Inflammatory macrophage (primary cell): ENCODE measurements at places on chromosomes 3 and 15.

- no peak for DNase-seq
These were observed 248.2 kb downstream of the TBC1D5 start for GRCh38 chr3:17494117-17494809.

DNA sequence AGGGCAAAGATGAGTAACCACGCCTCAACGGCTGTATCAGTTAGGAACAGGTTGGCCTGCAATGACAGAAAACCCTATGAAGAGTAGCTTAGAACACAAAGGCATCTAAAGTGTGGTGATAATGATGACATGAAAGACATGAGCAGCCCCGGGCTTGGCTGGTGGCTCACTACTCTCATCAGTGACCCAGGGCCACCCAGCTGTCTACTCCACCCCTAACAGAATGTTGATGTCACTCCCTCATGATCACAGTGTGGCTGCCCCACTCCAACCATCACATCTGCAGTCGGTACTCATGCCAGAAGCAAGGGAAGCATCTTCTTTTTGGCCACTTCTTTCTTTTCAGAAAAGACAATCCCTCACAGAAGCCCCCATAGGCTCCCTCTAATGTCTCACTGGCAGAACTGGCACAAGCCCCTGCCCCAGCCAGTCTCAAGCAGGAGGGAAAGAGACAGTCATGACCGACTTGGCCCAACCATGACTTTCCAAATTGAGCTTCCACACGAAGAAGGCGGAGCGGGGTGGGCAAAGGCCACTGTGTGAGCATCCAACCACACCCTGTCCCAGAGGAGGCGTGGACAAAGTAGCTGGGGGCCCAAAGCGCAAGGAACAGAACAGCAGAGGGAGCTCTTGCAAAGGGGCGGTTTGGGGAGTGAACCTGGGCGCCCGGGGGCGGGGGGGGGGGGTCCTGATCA lies 72.0 kb upstream of the IQSEC1 start:
- DNase-seq = no peak

DNA sequence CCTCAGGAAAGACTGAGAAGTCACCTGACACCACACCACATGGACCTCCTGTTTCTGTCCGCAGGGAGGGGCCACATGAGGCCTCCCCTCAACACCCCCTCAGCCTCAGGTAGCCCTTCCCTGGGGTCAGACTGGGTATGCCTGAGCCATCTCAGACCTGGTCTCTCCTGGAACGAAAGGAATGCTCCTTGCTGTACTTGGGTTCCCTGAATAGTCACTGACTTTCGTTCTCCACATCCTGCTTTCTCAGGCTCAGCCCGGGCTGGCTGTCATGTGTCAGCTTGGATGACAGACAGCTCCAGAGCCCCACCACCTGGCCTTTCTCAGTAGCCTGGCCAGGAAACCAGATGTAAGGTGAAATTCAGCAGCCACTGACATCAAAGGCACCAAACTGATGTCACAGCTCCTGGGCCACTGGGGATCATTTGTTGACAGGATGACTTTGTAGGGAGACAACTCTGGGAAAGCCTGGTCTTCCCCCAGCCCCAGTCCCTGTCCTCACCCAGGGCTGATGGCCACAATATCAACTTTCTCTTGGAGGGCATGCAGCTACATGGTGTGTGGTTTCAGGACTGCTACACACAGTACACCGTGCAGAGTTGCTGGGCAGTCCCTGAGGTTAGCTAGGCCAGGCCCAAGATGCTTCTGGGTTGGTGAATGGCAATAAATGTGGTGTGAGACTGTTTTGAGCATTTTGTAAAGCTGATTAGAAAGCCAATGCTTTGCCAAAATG lies 141.4 kb upstream of the MRPS22 start:
- no peak for DNase-seq

- DNase-seq = no peak
These were observed 131.6 kb upstream of the SGO1 start for GRCh38 chr3:20317616-20318015.

DNA sequence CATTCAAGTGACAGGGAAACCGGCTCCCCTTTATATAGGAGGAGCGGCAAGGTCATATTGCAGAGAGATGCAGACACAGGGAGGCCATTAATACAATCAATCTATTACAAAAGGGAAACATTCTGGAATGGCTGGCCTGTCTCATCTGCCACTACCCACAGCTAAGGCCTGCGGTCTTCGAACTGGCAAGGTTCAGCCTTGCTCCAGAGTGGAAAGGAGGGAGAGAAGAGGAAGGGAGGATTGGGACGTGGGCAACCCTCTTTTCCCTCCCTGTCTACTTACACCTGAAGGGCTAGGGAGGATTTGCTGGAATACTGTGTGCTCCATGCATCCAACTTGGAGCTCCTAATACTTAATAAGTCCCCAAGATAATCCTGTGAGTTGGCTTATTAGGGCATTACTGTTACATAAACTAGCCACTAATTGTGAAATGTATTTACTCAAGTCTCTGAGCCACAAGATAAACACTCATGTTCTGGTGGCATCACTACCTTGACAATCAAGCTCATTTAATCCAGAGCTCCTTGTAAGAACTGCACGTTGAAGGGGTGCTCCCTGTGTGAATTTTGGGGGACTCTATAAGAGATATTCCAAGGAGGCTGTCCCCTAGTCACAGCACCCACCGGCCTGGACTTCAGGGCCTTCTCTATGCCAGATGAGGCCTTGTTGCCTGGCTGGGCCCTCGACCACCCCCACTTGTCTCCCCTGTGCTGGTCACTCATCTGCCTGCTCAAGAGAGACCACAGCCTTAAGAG lies 19.7 kb upstream of the CCDC174 start:
- DNase-seq = no peak

GRCh38 chr3:23474580-23475357 lies 271.6 kb downstream of the UBE2E2 start:
- no peak for DNase-seq

DNA sequence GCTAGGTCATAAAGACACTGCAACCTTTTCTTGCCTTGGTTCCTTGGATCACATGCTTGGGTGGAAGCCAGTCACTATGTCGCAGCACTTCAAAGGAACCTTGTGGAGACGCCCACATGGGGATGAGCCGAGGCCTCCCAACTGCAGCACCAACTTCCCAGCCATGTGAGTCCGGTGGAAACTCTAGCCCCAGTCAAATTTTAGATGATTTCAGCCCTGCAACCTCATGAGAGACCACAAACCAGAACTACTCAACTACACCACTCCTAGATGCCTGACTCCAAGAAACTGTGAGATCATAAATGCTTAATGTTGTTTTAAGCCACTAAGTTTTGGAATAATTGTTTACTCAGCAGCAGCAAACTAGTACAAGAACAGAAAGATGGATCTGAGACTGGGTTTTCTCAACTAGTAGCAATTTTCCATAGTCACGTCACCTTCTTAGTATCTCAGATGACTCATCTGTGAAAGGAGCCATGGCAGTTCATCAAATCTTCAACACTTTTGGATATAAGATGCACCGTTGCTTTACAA lies 86.5 kb downstream of the MB21D2 start:
- peak; percentile 86 for DNase-seq

- DNase-seq = no peak
These were observed 36.1 kb upstream of the PFN2 start for GRCh38 chr3:150006794-150007193.

DNA sequence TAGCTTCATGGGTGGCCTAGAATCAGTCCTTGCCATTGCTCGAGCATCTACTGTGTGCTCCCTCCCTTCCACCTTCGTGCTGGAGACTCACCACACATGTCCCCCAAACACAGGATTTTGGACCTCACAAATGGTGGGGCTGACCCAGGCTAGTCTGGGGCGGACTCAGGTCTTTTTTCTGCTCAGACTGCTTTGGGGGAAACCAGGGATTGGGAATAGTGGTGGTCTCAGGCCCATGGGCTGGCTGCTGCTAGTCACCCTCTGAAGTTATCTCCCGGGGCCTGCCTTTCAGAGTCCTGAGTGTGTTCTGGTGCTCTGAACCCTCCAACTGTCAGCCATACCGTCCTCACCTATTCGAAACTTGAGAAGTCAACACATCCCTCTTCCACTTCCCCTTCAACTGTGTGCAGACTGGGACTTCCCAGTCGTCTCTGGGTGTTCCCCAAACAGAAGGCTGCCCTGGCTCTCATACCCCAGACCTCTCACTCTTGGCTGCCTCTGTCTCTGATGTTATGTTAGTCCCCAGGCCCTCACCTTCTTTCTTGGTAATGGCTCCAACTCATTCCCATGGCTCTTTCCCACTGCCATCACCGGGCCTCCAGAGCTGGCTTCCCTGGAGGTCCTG lies 46.0 kb downstream of the PPCDC start:
- peak; percentile 74 for DNase-seq

DNA sequence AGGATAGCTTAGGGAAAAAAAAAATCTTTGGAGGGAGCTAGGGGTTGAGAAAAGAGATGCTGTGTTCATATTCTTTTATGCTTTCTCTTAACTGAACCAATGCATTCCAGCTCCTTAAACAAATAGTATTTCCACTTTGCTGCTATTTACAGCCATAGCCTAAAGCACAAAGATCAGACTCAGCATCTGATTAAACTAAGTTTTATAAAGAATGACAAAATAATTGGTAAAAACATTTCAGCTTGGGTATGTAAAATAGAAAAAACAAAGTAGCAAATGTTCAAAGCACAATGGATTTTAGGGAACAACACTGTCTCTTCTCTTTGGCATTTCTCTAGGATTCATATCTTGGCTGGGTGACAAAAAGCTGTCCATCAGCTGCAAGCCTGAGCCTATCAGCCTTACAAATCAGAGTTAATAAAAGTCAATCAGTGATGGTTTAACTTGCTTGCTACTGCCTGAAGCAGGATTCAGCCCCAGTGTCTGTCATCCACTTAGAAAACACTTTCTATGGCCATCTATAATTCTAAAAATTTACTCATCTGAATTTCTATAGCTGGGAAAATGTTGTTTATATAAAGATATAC lies 232.1 kb upstream of the CDIN1 start:
- no peak for DNase-seq

DNA sequence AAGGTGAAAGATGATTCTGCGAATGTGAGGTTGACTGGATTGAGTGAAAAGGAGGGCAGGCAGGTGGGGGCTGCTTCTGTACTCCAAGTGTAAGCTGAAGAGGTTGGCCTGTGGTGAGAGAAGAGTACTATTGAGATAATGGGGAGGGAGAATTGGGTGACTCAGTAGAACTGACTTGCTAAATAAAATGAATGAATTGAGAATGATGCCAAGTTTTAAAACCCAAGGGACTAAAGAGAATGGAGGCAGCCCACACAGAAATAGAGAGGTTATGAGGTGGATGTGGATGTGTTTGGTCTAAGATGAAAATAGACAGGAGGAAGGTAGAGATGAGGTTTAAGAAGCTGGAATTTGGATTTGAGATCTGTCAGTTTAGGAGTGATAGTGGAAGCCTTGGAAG lies 5.9 kb downstream of the MME start:
- no peak for DNase-seq

GRCh38 chr3:46537316-46537715 lies 28.8 kb downstream of the LRRC2 start:
- DNase-seq = no peak

DNA sequence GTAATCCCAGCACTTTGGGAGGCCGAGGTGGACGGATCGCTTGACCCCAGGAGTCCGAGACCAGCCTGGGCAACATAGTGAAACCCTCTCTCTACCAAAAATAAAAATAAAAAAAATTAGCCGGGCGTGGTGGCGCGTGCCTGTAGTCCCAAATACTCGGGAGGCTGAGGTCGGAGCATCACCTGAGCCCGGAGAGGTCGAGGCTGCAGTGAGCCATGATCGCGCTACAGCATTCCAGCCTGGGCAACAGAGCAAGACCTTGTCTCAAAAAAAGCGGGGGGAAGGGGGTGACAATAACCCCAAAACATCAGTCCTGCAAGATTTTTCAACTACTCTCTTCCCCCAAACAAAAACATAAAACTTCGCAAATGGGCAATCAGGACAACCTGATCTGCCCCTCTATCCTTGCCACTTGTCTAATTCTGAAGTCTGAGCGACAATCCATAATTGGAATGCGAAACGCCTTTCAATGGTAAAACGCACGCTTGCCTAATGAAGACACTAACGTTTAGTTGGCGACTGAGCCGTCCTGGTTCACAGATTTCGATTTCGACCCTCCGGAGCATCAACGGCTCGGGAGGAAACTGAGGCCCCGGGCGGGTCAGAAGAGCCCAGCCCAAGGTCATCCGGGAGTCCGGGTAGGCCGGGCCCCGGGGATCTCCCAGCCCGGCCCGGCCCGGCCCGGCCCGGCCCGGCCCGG lies 868 bp downstream of the BTBD1 start:
- DNase-seq = no peak

DNA sequence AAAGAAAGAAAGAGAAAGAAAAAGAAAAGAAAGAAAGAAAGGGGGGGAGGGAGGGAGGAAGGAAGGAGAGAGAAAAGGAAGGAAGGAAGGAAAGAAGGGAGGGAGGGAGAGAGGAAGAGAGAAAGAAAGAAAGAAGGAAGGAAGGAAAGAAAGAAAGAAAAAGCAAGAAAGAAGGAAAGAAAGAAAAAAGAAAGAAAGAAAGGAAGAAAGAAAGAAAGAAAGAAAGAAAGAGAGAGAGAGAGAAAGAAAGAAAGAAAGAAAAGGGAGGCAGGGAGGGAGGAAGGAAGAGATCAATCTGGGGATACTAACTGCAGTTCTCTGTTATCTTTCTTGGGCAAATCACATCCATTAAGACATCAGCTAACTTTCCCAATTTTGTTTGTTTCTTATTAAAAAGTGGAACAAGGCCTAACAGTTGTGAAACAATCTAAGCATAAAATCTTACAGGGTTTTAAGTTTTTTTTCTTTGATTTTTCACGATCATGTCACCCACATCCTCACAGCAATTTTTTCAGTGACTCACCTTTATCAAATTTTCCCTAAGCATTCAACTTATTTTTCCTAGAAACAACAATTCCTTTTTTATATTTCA lies 36.8 kb downstream of the TBC1D2B start:
- DNase-seq = no peak

DNA sequence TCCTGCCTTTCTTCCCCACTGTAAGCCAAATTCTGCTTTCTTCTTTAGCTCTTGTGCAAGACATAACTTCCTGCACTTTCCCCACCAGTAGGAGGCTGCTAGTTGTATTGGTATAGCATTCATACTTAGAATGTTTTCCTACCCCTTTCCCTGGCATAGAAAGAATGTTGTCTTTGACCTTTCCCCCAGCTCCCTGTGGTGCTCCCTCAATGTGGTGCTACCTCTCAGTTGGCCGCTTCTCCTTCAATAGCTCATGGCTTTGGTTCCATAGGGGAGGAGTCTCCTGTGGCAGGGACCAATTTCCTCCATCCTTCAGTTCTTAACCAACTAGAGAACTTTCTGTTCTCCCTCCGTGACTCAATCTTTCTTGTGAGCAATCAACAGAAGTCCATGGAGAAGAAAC lies 67.5 kb upstream of the AKAP13 start:
- peak; percentile 41 for DNase-seq

- no peak for DNase-seq
These were observed 7.0 kb downstream of the WWTR1 start for GRCh38 chr3:149650828-149651227.

- no peak for DNase-seq
These were observed 62.5 kb downstream of the FBXL2 start for GRCh38 chr3:33339758-33340157.

DNA sequence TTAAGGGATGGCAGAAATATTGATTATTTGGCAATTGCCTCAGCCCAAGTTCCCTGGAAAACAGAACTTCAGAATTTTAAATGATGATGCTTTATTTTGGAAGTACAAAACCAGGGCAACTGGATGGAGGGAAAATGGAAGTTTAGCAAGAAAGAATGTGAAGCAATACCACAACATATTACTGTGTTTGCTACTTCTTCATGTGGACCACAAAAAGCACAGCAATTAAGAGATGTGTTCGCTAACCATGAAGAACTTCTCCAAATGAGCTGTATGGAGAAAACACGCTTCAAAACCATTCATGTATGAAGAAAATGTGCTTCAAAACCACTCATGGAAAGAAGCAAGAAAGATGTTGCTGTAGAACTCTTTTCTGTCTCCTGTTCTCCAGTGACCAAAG lies 64.7 kb upstream of the ARL6 start:
- no peak for DNase-seq

GRCh38 chr3:30189900-30190299 lies 416.5 kb upstream of the TGFBR2 start:
- no peak for DNase-seq
